Suppressor macrophage treated with lipopolysaccharide for 1 hour (primary cell): ENCODE measurements at places on chromosomes 7 and 10.

GRCh38 chr10:93091960-93092359, 18.3 kb downstream of the CYP26A1 start:
- DNase-seq = no peak

DNA sequence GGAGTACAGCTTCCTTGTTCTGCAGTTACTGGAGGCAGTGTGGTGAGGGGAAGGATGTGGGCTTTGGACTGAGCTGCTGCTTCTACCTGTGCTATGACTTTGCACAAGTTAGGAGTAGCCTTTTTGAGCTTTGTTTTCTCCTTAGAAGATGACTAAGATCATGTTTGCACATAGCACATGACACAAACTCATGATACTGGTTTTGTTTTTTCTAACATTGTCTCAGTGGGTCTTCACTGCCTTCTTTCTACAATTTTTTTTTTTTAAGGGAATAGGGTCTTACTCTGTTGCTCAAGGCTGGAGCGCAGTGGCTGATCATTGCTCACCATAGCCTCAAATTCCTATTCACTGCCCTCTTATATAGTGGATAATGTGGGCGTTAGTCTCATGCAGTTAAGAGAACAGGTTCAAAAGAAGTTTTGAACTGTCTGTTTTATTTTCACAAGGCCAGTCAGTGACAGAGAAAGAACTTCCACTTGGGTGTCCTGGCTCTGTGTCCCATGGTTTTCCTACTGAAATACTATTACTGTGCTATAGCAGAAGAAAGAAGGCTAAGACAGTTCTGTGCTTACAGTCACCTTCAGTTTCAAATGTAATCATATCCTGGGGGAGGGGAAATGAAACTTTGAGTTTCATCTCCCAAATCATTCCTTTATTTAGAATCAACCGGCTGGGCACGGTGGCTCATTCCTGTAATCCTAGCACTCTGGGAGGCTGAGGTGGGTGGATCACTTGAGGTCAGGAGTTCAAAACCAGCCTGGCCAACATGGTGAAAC, 72.0 kb downstream of the KAT6B start:
- peak; percentile 34 for DNase-seq

DNA sequence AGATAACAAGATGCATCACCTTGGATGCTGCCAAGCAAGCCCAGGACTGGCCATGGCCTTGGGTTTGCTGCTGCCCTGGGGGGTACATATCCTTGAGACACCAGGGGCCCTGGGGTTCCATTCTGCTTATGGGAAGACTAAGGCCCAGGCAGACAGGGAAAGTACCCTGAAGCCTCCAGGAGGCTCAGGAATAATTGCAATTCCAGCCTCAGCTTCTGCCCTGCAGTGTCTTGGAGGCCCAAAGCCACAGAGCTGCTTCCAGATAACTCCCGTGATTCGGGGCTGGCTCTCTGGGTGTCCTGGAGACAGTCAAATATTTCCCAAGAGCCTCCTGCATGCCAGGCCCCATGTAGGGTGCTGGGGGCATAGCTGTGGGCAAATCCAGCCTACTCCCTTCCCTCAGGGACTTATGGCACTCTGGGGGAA, 22.6 kb downstream of the MYL10 start:
- no peak for DNase-seq

- no peak for DNase-seq
Measured at GRCh38 chr7:90180649-90181048, 26.4 kb downstream of the STEAP1 start.

DNA sequence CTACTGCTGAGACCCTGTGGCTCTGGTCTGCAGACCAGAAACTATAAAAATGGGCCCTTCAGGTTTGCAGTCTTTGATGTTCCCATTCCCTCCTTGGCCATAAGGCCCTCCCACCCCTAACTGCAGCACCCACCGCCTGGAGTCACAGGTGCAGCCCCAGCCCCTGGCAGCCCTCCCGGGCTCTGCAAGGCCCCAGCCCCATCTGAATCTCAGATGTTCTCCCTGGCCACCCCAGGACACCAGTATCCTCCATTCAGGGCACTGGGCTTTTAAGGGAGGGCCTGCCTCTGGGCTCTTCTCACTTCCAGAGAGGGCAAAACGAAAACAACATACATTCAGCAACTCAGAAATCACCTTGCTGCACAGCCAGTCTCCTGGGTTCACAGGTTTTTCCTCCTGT, 107.7 kb upstream of the RET start:
- no peak for DNase-seq

- no peak for DNase-seq
Measured at GRCh38 chr10:88840104-88840503, 11.5 kb downstream of the ANKRD22 start.

DNA sequence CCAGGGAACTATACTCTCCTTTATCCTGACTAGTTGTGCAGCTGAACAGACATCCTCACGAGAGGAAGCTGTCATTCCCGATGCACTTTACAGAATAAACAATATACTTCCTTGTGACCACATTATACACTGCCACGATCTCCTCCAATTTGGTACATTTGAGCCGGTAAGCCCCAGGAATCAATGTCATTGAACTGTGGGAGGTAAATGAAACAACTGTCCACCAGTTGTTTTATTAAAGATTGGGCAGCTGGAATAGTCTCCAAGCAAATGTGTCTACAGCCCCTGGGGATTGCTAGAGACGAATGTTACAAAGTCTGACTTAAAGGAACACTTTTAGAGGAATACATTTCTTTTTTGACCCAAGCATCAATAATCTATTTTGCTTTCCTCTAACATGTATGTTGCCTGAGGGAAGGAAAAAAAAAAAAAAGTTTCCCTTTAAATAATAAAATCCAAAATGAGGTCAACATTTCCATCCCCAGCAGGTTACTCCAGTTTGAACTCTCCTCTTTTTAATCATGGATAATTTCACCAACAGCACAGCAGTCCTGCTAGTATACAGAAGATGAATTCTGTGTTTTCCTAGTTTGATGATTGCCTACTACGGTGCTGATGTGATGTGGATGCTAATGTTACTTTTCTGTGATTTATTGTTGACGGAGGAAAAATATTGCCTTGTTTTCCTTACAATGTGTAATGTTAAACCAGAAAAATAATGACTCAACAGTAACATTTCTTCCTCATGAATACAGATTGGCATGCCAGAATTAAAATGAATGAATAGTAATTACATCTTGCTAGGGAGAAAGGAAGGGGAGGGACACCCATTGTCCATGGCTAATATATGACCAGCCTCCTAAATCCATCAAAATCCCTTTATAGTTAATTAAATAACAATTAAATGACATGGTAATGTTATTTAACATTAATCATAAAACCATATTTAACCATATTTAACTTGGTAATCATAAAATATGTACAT, 360.9 kb downstream of the NEBL start:
- DNase-seq = no peak

GRCh38 chr7:152459724-152460251, 24.0 kb upstream of the KMT2C start:
- peak; percentile 85 for DNase-seq

- DNase-seq = no peak
Measured at GRCh38 chr7:6286486-6286885, 14.1 kb upstream of the CYTH3 start.

GRCh38 chr7:76262683-76263402, 39.6 kb upstream of the HSPB1 start:
- peak; percentile 77 for DNase-seq

GRCh38 chr7:133253519-133253875, 619 bp downstream of the EXOC4 start:
- DNase-seq = peak; percentile 39

DNA sequence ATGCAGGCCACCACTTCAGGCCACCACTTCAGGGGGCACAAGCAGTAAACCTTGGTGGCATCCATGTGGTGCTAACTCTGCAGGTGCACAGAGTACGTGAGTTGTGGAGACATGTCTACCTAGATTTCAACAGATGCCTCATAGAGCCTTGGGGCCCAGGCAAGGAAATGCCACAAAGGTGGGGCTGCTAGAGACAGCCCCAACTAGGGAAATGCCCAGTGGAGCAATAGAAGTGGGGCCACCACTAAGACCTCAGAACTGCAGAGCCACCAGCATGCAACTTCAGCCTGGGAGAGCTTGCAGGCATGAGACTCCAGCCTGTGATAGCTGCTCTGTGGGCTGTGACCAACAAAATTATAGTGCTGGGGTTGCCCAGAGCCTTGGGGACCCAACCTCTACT, 107.6 kb downstream of the DNAJC1 start:
- no peak for DNase-seq

DNA sequence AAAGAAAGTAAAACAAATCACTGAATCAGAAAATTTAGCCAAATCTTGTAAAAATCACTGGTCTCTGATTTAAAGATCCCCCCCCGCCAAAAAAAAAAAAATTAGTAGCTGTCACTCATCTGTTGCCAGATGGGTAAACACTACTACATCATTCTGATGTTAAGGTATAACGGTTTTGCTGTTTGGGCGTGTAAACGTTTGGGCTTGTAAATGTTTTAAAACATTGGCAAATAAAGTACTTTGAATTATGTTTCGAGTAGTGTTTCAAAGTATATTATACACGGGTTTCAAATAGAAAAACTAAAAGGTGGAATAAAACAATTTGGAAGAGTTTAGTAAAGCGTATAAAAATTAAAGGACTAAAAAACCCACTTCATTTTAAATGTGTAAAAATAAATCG, 1.5 kb downstream of the TMEM229A start:
- no peak for DNase-seq

GRCh38 chr10:48968036-48968435, 28.4 kb upstream of the LRRC18 start:
- DNase-seq = no peak

DNA sequence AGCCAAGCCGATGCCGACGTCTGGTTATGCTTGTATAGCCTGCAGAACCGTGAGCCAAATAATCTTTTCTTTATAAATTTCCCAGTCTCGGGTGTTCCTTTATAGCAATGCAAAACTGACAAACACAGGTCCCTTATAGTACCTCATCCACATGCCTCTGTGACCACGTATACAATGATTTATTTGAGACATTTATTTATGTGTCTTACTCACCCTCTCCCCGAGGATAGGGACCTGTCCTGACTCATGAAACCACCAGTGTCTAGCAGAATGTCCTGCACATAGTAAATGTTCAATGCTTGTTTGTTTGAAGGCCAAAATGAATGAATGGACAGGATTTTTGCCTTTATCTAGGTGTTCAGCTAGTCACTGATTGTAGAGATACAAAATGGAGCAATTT, 147.9 kb upstream of the FZD8 start:
- DNase-seq = no peak

GRCh38 chr10:14695847-14696480, 78.7 kb downstream of the FAM107B start:
- peak; percentile 78 for DNase-seq
